ENCODE measurements at places on chromosomes 1 and 21.

DNA sequence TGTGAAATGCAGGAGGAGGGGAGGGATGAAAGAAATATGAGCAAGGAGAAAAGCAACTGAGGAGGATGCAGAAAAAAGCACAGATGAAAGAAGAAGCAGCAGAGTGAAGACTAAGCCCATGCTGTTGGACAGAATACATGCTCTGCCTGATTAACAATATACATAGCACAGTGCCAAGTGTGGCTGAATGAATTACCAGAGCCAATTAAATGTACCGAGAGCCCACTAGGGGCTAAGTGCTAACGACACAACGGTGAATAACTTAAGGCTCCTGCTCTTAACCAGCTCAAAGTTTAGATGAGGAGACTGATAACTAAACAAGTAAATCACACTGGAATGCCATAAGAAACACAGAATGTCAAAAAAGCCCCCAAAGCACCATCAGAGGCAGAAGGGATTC, 15.6 kb downstream of the CADM3 start:
- DNase-seq, result no peak

GRCh38 chr1:10585242-10585641, 110.5 kb downstream of the PEX14 start:
- no peak for DNase-seq

DNA sequence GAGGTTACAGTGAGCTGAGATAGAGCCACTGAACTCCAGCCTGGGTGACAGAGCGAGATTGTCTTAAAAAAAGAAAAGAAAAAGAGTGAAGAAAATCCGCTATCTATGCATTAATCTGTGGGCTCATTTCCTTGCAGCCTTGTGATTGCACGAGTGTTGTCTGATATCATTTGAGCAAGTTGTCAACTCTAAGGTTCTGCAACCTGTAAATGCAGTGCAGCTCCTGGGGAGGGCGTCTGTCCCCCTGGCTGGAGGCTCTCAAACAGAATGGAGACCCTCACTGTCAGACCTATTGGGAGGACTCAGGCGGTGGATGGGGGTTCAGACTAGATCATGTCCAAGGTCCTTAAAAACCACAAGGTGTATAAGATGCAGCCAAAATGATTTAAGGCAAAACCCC, 6.2 kb downstream of the CORT start:
- DNase-seq, result no peak

DNA sequence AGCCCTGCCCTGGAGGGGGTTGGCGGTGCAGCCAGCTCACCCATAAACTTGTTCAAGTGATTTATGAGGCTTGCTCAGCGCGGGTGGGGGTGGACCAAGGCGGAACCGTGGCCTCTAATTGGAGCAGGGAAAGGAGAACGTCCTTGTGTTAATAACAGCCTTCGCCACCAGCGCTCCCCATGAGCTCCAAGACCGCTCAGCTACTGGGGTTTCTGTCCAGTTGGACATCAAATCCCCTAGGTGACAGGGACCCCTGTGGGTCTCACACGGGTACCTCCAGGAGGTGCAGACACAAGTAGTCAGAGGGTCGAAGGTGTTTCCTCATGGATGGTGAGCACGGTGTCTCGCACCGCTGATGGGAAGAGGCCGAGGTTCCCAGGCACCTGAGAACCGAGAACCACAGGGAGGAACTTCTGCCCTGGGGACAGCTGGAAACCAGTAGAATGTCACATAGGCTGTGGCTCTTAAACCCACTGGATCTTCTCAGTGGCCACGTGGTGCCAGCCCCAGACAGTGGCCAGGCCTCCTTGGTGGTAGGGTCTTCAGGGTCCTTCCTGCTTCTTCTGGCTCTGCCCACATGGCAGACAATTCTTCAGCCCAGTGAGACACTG, 3.7 kb upstream of the ACTRT2 start:
- no peak for DNase-seq

DNA sequence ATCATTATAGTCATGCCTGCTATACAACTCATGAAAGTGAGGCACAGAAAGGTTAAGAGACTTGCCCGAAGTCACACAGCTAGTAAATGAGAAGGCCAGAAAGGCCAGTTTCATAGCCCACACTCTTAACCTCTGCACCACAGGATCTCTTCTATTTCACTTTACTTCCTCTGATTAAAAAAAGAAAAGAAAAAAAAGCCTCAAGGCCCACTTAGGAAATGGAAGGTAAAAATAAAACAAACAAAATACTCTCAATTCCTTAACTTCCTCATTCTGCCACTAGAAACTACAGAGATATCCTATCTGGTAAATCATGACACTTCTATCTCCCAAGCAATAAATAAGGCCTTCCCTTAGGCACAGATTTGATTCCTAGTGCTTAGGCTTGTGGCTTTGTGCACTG, 7.6 kb upstream of the ENAH start:
- no peak for DNase-seq

DNA sequence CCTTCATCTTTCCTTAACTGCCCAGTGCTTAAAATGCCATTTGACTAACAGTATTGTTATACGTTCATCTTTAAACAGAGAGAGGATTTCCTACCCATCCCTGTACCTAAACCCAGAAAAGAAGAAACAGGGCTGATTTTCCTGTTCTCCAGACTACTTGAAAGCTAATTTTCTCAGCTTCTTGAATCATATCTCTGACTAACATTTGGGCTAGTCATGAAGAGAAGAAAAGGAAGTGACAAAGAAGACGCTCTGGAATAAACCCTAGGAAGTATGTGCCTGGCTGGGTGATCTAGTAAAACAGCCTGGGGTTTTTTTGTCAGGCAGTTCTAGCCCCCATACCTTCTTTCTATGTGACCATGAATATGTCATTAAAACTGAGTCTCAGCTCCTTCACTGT, 44.8 kb upstream of the SGIP1 start:
- DNase-seq, result no peak

DNA sequence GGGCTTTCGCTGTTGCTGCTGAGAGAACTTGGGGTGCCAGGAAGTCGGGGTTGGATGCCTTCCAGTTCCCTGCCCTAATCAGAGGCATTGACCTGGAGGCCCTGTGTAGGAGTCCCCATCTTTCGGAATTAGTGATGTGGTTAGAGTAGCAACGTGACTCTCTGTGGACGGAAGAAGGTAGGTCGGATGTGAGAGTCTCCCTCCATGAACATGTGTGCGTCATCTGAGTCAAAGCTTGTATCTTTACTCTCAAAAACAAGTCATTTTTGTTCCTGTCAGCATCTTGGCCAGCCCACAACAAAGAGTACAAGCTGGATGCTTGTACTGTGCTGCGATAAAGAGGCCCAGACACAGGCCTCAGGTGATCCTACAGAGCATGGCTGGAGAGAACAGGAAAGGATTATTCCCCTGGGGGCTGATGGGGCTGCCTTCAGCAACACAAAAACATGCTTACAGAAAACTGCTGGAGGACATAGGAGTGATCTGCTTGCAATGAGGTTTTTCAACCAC, 31.0 kb upstream of the IL10 start:
- peak; percentile 50 for DNase-seq

- no peak for DNase-seq
Measured at GRCh38 chr1:200245473-200245872, 164.4 kb downstream of the ZNF281 start.

DNA sequence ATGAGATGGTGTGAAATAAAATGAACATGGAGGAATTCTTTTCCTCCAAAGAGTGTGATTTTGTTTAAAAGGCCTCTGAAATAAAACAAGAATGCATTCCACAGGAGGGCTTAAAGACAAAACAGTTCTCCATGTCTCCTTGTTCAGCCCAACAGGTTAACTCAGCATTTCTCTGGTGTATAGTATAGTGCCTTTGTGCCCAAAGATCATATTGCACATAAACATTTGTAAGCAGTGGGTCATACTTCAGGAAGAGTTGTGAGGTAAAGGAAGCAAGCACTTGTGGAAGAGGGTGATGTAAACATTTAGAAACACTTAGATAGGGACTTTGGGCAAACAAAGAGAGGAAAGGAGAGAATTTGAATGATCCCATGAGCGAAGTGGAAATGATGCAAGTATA, 433.9 kb downstream of the SIPA1L2 start:
- DNase-seq, result no peak

GRCh38 chr1:26541431-26541815, 11.9 kb downstream of the RPS6KA1 start:
- DNase-seq, result no peak

DNA sequence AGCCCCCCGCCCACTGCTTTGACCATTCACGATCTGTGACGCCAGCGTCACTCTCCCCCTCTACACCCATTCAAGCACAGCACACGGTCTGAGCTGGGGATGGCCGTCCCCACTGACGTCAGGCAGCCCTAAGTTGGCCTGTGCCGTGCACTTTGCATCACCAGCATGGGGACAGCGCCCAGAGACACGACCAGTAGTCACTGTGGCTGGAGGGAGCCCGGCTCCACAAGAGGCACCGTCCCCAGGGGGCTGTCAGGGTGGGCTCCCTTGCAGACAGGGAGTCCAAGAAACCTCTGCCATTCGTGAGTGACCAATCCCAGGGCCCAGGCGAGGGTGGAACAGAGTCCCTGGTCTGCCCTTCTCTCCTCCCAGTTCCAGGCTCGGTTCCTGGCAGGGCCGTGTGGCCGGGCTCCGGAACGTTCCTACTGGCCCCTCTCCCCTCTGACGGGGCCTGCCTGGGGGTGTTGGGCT, 2.3 kb downstream of the KRTAP10-8 start:
- no peak for DNase-seq

DNA sequence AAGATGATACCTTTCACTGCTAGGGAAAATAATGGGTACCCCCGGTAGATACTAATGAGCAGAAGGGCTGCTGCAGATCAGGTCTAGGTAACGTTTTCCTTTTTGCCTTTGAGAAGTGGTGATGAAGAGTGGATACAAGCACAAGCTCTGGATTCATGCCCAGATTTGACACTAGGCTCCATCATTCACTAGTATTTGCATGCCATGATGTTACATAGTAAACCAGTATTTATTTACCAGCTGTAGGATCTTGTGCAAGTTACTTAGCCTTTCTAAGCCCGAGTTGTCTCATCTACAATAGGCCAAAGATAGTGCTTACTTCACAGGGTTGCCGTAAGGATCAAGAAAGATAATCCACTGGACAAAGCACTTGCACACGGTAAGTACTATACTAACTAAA, 14.2 kb downstream of the PTPN14 start:
- no peak for DNase-seq

GRCh38 chr1:26949266-26949925, 10.9 kb downstream of the KDF1 start:
- no peak for DNase-seq

DNA sequence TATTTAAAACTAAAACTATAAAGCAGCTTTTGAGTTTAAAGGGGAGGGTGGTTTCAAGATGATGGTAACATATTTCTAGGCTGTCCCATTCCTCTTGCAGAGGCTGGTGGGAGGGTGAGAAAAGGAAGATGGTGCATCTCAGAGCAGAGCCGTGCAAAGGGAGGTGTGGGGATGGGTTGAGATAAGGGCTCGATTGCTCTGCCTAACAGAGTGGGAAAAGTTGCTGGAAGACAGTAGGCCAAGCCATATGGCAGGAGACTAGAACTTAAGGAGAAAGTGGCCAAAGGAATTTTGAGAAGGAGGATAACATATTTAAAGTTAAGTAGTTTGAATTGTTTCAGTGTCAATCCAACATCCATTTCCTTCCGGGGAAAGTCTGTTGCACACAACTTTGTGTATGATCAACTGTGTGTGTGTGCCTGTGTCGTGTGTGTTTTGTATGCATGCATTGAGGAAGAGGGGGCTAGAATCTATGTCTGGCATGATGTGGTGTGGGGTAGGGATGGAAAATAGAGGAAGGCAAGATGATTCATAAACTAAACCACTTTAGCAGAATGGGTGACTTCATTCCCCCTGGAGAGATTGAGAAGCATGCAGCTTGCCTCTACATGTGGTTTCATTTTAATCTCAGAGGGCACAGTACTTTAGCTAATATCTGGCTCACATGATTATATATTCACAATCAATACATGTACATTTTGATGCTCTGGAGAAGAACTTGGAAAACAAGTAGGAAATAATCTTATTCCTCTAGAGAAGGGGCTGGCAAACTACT, 145.0 kb upstream of the DNAH14 start:
- DNase-seq, result no peak

DNA sequence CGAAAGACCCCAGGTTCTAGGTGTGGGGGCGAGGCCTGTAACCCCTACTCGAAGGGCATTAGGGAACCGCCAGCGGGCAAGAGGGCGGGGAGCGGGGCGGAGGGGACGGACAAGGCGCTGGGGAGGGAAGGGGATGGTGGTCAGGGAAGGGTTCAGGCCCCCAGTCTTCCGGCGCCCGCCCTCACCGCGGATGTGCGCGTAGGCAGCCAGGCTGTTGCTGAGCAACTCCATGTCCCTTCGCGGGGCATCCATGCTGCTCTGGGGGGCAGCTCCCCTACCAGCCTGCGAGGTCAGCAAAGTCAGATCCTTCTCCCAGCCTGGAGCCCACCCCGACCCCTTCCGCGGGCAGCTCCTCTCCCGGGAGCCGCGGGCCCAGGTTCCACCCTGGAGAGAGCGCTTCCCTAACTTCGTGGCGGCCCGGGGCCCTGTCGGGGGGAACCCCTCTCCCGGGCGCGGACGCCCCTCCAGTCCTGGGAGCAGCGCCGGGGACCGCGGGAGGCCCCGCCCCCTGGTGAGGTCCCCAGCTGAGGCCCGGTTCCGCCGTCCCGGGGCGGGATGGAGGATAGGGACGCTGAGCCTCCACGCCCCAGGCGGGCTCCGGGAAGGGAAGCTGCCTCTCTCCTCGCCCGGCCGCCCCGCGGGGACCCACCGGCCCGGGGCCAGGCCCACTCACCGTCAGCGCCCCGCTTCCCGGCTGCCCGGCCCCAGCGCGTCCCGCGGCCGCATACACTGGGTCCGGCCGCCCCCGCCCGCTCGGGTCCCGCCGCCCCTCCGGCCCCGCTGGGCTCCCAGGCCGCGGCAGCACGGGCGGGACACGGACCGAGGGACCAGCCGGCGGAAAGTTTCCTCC, 434 bp downstream of the EVA1B start:
- DNase-seq, result no peak
